Pericardium fibroblast (primary cell): ENCODE measurements at places on chromosomes 4 and X. TPM values are rescaled to one million over a fixed set of nuclear protein-coding genes. Genes with fewer than 3 reads are reported as not detected.

Gene CT83
- total RNA-seq, result not detected in 2 replicates

Gene LPAR4
- under 0.01 and 0.12 TPM in 2 replicates for total RNA-seq

Gene LEF1
- 0.93 TPM in 1 of 2 replicates, not detected in the other for total RNA-seq

Gene ADH1C
- total RNA-seq, result 1.3 and 10.9 TPM in 2 replicates

Gene HGFAC
- not detected in 2 replicates for total RNA-seq

Gene ODAPH
- not detected in 2 replicates for total RNA-seq

Gene C4orf33
- 6.9 and 9.1 TPM in 2 replicates for total RNA-seq

Gene GAR1
- total RNA-seq, result 6.7 and 13.1 TPM in 2 replicates

Gene TCEANC
- 1.8 and 2.3 TPM in 2 replicates for total RNA-seq

Gene USP26
- not detected in 2 replicates for total RNA-seq

Gene ADRA2C
- total RNA-seq, result 4.6 and 7.0 TPM in 2 replicates

Gene SMIM10
- total RNA-seq, result 7.2 and 7.9 TPM in 2 replicates

Gene SETD7
- 35.0 and 36.9 TPM in 2 replicates for total RNA-seq

Gene ETDB
- not detected in 2 replicates for total RNA-seq

Gene TLR2
- total RNA-seq, result 0.09 and 0.35 TPM in 2 replicates

Gene CACNA1F
- total RNA-seq, result not detected in 2 replicates

Gene ENPP6
- total RNA-seq, result 0.17 TPM in 1 of 2 replicates, not detected in the other

Gene CXCL11
- total RNA-seq, result not detected in 2 replicates

Gene CXXC4
- total RNA-seq, result not detected in 2 replicates

Gene TMEM35A
- 0.47 and 4.4 TPM in 2 replicates for total RNA-seq

Gene SLC34A2
- 1.8 TPM in 1 of 2 replicates, not detected in the other for total RNA-seq

Gene ARR3
- total RNA-seq, result not detected in 2 replicates
